ENCODE measurements at places on chromosomes 4 and X.

- DNase-seq: no peak
Observed at GRCh38 chr4:79512363-79512762, 104.3 kb upstream of the GK2 start.

DNA sequence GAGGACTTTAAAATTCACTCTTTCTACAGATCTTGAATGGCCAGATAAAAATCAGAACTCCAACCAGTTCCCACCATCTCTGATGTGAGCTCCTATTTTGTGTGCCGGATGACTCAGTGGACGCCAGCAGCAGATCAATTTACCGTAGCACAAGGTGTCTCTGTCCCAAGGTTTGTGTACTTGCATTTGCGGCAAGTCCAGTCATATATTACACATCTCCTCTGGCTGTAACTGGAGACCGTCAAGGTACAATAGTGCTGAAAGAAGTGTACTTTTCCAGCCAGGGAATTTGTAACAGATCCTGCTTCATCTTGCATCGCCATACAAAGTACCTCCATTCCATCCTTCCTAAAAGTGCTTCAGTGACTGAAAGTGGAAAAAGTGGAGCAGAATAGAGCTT, 108.2 kb upstream of the SORBS2 start:
- DNase-seq: no peak

GRCh38 chrX:72018277-72019112, 107.8 kb downstream of the NHSL2 start:
- no peak for DNase-seq

DNA sequence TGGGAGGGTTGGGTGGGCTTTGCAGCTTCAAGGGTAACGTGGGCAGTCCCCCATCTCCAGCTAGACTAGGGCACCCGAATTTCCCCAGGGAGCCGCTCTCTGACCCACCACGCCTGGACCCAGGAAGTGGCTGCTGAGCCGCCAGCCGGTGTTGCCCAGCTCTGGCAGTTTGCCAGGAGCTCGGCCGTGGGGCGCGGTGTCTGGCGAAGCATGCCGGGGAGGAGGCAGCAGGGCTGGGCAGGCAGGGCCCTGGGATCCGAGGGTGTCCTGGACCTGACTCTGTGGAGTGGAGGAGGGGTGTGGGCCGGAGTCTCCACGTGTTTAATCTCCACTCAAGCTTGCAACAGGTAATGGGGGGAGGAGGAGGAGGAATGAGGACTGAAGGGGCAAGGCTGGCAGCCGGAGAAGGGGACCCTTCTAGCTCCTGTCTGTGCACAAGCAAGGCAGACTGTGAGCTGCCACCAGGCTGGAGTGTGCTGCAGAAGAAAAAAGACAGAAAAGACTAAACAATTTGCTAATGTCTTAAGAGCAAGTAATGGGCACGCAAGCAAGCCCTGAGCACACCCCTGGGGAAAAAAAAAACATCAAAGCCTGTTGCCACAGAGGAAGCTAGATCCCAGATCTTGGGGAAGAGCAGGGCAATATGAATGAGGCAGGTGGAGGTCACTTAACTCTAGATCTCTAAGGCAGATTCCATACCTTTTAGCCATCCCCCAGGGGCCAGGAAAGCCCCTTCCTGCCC, 2.4 kb downstream of the LONRF3 start:
- no peak for DNase-seq
